Retina (tissue), 1 donor: ENCODE measurements at places on chromosomes 16 and 17.

DNA sequence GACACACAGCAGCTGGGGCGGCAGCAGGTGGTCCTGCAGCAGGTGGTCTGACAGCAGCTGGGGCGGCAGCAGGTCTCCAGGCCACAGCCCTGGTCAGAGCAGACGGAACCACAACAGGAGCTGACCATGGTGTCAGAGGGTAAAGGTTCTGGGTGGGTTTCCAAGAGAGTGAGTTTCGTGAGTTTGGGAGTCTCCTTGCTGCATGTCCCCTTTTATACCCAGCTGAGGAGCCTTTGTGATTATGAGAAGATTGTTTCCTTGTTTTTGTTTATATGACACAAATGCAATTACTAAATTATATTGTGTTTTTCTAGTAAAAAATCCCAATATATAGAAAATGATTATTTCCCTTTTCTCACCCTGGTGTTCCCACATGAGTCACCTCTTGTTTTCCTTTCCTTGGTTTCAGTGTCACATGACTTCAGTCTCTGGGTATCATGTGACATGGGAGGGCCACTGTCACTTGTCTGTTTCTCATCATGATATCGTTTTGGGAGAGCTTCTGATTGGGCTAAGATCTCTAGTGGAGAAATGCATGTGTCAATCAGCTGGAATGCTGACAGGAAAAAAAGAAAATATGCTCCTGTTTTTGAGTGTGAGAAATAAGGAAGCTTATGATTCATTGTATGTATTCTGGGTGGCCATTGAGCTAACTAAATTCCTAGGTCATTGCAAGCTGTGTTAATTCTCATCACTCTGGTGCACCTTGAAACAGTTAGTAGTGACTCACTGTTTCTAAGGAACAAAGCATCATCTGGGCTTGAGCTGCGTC lies at the start of gene KRTAP4-6:
Gene KRTAP4-6, minus strand, starts transcription at position 185 of the 772 bp plus-strand sequence. Its CDS starts 57 bp downstream, at position 128.
- DNase-seq = no peak

DNA sequence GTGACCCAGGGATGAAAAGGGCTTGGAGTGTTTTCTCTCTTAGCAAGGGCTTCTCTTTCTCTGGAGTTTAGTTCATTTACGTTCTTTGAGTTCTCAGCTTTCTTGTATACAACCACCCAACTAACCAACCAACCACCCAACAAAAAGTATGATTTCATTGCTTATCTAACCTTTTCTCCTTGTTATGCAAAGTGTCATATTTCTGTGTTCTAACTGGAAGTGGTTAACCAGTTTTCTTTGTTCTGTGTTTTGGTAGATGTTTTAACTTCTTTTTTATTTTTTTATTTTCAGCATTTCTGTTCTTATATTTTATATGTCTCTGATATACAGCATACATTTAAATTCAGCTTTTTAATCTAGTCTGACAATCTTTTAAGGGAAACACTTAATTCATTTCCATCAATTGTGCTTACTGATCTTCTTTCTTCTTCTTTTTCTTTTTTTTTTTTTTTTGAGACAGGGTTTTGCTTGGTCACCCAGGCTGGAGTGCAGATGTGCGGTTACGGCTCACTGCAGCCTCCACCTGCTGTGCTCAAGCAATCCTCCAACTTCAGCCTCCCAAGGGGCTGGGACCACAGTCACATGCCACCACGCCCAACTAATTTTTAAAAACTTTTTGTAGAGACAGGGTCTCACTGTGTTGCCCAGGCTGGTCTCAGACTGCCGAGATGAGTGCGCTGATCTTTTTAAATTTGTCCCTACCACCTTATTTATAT lies 29.6 kb downstream of the NLK start:
- no peak for DNase-seq

- no peak for DNase-seq
Observed at GRCh38 chr16:87496447-87496801, 3.6 kb upstream of the ZCCHC14 start.

- DNase-seq = no peak
Observed at GRCh38 chr16:2092866-2093265, 42.8 kb downstream of the PKD1 start.

- no peak for DNase-seq
Observed at GRCh38 chr17:16987830-16988601, 16.1 kb upstream of the TNFRSF13B start.

GRCh38 chr17:51869387-51869786 lies 289.1 kb downstream of the CA10 start:
- DNase-seq = no peak

DNA sequence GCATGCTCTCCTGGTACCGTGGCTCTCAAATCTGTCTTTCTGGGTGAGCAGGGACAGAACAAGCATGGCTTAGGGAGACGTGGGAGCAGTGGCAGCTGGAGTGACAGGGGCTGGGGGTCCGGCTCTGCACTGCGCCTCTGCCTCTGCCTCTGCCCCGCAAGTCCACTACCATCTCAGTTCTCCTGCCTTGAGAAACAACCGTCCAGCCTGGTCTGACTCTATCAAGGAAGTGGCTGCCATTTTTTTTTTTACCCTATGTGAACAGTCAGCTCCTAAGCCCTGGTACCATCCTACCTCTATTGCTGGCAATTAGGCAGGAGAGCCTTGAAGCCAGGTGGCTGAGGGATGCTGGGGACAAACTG lies 16.1 kb downstream of the HIC1 start:
- no peak for DNase-seq

DNA sequence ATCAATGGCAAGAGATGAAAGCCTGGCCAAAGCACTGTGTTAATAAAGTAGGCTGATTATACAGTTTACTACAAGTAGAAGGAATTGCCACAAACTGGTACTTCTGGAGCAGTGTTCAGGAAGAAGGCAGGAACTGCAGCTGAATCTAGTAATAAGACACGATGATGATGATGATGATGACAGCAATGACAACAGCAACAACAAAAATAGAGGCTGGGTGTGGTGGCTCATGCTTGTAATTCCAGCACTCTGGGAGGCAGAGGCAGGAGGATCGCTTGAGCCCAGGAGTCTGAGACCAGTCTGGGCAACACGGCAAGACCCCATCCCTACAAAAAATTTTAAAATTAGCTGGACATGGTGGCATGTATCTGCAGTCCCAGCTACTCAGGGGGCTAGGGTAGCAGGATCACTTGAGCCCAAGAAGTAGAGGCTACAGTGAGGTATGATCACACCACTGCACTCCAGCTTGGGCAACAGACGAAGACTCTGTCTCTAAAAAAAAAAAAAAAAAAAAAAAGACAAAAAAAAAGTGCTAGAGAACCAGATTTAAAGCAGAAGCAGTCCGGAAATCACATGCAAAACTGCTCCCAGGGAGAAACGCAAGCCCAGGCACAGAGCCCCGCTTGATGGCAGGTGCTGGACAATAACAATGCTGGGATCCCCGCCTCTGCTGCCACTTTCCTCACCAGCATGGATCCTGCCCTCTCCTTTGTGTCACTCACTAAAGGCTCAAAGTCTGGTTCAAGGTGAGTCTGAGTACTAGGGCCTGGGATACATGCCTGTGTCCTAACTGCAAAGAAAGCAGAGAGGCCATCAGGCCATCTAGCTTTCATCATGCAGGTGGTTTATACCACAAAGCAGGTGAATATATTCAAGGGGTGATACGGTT lies 44.8 kb downstream of the CPPED1 start:
- DNase-seq = no peak

GRCh38 chr16:58501242-58502131 lies 1.5 kb downstream of the NDRG4 start:
- DNase-seq = peak; percentile 91

DNA sequence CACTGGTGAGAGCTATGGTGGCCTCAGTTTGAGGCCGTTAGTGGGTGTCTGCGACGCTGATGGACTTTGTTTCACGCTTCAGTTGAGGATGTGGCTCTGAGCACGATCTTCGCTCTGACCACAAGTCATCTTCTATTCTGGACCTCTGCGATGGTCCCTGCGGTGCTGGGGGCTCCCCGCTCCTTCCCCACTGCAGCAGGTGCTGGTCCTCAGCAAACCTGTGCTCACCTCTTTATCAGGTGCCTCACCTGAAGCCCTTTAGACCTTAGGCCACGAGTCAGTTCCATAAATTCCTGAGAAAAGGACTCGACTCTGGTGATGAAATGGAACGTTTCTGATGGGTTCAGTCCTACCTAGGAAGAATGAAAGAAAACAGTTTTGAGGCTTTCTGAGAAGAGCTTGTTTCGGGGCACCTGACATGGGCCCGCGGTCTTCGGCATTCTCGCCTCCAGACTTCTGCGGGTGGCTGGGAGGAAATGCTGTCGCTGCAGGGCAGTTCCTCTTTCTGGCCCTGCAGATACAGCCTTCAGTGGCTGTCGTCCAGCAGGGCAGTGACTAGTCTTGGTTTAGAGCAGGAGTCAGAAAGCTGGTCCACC lies 4.7 kb downstream of the KCTD5 start:
- no peak for DNase-seq

GRCh38 chr16:81547194-81547938 lies 102.8 kb downstream of the CMIP start:
- DNase-seq = no peak

DNA sequence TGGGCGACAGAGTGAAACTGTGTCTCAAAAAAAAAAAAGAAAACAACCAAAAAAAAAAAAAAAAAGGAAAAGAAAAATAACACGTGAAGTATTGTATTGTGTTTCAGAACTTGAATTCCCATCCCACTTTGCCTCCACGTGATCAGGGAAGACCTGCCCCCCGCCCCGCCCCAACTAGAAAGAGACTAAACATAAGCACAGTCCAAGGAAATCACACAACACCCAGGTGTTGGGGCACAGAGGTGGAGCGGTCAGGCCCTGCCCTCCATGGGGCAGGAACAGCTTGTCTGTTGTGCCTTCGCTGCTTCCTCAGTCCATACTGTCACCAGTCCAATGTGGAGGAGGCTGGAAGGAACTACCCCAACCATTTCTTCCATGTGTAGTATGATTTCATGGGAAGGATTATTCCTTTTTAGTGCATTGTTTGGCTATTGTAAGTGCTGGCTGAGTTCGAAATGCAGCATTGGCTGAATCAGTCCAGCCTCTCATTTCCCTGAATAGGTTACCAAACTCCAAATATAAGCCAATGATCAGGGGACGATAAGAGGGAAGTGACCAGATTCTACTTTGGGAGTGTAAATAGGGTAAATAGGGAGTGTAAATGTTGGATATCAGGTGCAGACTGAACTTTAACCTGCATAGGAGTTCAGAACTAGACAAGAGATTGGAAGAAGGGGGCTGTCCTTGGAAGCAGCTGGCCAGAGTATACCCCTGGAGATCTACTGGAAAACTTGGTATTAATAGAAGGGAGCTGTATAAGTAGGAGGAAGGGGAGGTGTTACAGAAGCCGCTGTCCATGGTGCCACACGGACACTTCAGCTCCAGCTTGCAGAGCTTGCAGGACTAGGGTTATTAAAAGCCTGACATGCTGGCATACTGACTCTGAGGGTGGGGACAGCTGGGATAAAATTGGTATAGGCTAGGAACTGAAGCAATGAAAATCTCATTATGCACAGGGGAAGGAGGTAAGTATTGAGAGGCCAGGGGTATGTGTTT lies 50.7 kb downstream of the TANGO6 start:
- DNase-seq = no peak

DNA sequence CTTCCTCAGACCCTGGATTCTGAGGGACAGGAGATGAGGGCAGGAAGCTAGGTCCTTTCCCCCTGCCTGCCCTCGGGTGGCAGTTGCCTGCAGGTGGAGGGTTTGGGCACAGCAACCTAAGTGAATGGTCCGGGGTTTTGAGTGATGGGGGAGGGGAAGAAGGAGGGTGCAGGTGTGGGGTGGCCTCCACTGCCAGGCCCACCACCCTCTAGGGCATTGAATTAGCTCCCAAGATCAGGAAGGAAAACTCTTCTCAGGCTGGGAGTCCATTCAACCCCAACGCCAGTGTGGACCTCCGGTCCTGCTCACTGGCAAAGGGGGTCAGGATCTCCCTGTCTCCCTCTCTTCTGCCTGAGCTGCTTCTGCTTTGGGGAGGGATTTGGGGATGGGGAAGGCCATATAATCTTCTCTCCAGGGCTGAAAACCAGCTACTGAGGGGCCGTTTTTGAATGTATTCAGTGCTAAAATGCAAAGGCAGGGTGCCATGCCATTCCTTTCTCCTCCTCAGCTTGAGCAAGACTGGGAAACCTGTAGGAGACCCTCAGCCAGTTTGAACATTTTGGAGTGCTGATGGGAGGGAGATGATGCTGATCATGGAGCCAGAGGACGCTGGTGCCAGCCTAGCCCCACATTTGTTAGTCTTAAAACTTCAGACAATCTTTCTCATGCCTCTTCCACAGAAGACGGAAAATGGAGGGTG lies 18.8 kb downstream of the GRB7 start:
- no peak for DNase-seq

- DNase-seq = no peak
Observed at GRCh38 chr17:77501751-77502625, 361.2 kb downstream of the SEC14L1 start.

DNA sequence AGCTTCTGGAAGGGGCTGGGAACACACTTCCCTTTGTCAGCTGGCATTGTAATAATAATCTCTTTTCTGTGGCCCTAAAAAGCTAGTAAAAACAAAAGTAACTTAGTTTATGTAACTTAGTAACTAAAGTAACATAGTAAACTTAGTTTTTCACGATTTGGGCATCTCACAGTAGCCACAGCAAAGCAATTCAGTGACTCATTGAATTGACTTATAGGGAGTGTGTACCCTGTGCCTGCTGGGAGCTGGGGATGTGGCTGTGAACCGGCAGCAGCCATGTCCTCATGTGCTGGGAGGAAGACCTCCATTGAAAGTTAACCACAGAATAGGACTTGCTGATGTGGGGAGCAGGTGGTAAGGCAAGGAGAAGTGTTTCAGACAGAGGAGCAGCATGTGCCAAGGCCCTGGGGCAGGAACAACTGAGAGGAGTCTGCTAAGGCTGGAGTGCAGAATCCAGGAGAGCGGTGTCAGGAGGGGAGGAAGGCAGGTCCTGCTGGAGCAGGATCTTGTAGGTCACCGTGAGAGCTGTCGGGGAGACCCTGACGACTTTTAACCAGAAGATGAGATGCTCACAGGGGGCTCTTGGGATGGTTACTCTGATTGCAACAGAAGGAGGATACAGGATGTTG lies 112.8 kb downstream of the PLCG2 start:
- no peak for DNase-seq

DNA sequence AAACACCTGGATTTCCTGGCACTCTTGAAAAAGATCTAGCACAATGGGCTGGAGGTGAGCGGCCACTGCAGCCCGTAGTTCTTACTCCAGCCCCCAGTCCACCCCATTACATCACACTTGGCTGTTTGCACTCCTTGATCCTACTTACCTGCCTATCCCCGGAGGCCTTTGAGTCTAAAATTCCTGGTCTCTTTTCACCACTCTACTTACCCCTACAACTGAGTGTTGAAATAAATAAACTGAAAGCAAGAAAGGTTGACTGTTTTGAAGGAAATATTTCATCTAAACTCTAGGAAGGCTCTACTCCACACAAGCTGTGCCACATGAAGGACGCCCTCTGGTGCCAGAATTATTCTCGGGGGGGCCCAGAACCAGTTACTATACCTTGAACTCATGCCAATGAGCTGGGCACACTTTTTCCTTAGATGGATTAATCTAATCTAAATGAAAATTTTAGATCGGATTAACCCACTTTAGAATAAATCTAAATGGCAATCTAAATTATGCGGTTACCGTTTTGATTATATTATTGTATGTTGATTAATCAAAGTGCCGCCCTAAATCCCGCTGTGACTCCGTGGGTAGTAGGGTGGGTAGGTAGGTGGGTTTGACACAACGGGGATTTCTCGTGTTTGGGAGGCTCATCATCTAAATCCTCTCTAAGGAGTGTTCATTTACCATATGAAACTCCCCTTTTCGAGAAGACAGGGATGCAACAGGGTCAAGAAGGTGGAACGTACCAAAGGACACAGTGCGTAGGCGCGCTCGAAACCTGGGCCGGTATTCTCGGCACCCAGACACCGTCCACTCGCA lies 651 bp upstream of the EIF1 start:
- no peak for DNase-seq
